ENCODE measurements at places on chromosomes 6 and 20.

GRCh38 chr6:167073679-167074274 lies 49.1 kb upstream of the CCR6 start:
- DNase-seq, result no peak

GRCh38 chr20:3778976-3779375 lies 2.3 kb downstream of the SPEF1 start:
- no peak for DNase-seq

- DNase-seq, result no peak
These were observed 199.3 kb downstream of the TFAP2C start for GRCh38 chr20:56828402-56828801.

DNA sequence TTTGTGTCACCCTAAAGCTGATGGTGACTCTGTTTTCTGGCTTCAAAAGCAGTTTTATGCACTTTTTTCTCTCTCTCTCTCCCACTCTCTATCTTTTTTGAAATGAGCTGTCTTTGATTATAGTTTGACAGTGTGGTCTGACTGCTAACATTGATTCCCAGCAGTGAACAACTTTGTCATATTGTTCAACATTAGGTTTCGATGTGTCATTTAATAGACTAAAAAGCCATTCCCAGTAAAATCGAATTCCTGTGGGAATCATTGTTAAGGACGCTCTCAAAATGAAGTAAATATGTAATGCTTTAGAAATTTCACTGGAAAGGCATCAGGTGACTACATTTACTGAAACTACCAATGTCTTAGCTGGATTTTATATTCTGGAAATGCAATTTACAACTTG lies 69.9 kb upstream of the FLRT3 start:
- DNase-seq, result no peak

DNA sequence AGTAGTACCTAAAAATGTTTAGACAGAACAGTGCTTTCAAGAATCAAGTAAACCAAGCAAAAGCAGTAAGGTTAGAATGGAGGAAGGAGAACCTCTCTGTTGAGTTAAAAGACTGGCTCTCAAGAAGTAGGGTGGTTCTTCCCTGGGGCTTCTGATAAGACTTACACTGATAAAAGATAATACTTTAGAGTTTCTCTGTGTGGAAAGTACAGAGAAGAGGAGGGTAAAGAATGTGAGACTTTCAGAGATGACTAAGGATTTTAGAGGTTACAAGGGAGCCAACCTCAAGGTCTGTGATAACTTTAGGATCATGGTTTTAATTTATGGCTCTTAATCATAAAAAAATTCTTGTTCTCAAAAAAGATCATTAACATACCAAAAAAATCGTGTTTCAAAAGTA lies 30.9 kb upstream of the ALDH8A1 start:
- DNase-seq, result peak; percentile 62

- no peak for DNase-seq
These were observed 117.8 kb downstream of the ZDHHC14 start for GRCh38 chr6:157498817-157499216.

- no peak for DNase-seq
These were observed 16.9 kb upstream of the ANKRD60 start for GRCh38 chr20:58245181-58245891.

Data from amniotic epithelial cell (primary cell).